ENCODE measurements at places on chromosomes 3 and 15. TPM values are rescaled to one million over a fixed set of nuclear protein-coding genes. Genes with fewer than 3 reads are reported as not detected.

GRCh38 chr3:97161169-97161568, 346.8 kb downstream of the EPHA6 start:
- no peak for DNase-seq

DNA sequence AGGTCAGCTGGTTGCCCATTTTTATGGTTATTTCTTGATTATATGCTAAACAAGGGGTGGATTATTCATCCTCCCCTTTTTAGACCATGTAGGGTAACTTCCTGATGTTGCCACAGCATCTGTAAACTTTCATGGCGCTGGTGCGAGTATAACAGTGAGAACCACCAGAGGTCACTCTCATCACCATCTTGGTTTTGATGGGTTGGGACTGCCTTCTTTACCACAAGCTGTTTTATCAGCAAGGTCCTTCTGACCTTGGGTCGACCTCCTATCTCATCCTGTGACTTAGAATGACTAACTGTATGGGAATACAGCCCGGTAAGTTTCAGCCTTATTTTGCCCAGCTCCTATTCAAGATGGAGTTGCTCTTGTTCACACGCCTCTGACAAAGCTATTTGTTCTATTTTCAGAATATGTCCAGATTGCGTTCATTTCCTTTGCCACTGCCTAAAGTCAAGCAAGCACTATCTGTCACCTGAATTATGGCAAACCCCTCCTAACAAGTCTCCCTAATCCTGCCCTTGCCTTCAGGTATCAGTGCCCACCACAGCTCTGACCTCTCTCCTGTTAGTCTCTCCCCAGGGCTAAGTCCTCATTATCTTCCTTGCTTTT, 308.5 kb downstream of the ROBO2 start:
- DNase-seq, result peak; percentile 53

The THOC7 gene
- total RNA-seq, result 47.3 TPM

DNA sequence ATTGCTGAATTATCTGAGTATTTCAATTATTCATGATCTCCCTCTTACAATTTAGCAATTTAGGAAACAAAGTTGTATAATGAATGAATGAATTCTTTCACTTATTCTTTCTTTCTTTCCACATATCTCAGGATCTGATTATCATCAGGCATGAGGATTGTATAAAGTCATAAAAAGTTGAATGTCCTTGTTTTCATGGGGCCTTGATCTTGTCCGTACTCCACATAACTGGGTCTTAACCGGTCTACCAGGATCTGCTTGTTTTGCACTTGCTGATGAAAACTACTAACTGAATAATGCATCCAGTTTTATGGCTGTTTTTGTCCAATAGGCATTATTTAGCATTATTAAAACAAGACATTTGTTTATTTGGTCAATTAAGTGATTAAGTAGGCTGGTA, 12.6 kb downstream of the C3orf85 start:
- no peak for DNase-seq

GRCh38 chr3:170240671-170241070, 18.4 kb downstream of the PRKCI start:
- no peak for DNase-seq

- no peak for DNase-seq
Measured at GRCh38 chr3:122973893-122974615, 53.5 kb downstream of the SEMA5B start.

DNA sequence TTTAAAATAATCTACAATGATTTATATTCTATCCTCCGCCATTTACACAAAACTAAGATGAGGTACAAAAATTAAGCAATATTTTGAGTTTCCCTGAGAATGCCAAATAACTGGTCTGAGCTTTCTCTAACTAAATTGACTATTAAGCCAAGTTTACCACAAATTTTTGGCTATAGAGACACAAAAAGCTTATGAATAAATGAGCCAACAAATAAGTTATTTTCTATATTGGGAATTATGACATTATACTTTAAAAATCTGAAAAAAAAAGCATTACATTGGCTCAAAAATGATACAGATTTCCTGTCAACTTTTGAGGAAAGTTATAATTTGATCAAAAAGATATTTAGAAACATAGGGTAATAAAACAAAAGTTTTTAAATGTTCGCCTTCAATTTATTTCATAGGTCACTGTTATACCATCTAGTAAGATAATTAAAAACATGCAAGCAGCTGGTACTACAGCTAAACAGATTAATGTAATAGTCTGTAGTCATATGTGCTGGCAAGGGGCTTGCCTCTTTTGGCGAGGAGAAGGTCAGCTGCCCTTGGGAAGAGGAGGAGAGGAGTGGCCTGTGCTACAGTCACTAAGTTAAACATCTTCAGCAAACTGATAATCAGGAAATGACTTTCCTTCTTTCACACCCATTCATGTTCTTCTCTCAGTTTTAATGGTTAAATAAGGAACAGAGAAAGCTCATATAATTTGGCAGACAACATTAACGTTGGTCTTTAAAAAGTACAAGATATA, 318.5 kb downstream of the TBC1D5 start:
- DNase-seq, result no peak

DNA sequence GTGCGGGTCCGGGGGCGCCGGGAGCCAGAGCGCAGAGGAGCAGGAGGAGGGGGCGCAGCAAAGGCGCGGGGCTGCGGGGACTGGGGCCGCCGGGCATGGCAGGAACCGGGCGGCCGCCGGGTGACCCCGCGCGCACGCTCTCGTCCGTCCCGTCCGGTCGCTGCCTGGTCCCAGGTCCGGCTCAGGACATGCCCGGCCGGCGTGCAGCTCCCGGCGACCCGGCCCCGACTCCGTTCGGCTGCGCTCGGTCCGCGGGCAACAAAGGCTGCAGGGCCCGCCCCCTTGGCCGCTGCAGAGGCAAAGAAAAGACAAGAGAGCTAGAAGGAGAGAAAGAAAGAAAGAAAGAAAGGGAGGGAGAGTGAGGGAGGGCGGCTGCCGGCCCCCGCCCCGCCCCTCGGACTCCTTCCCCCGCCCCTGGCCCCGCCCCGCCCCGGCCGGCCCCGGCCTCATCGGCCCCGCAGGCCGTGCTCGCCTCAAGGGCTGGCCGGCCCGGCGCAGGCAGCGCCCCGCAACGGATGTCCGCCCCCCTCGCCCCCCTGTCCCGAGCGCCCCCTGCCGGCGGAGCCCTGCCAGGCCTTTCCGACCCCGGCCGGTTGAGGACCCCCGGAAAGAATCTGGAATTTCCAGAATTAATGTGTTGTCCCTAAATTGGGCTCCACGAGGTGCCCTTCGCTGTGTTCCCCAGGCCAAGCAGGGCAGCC, at the start of gene ADAMTS7:
Gene ADAMTS7 (minus strand): TSS at position 341 of the 701 bp plus-strand sequence. CDS start 244 bp downstream, at position 97.
- peak; percentile 88 for DNase-seq

The SLC24A5 gene
- total RNA-seq, result not detected

DNA sequence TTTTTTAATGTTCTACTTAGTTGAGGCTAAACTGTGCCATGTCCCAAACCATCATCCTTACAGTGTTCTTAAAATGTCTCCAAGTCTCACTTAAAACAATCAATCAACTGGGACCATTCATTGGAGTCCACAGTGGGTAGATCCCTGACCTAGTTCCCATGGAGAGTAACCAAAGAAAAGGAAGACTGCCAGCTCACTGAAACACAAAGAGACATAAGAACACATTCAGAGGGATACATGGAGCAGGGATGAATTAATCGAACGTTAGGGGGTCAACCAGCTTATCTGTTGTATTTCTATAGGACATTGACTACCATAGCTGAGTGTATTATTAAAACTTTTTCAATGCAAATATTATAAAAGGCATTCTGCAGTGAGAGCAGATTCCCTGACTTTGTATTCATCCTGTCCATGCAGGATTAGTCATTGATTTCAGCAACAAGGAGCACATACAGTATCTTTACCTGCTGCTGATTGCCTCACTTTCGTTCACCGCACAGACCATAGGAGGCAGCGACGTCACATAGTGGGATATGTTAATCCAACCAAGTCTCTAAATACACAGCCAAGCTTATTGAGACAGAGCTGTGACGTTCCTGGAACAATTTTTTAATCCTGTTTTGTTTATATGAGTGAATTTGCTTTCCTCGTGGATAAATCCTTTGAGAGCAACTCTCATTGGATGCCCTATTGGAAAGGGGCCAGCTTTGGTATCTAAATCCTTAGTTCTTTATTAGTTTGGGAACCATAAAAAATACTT, 364.9 kb upstream of the RBMS3 start:
- peak; percentile 60 for DNase-seq

The SAMMSON gene
- total RNA-seq, result not detected

DNA sequence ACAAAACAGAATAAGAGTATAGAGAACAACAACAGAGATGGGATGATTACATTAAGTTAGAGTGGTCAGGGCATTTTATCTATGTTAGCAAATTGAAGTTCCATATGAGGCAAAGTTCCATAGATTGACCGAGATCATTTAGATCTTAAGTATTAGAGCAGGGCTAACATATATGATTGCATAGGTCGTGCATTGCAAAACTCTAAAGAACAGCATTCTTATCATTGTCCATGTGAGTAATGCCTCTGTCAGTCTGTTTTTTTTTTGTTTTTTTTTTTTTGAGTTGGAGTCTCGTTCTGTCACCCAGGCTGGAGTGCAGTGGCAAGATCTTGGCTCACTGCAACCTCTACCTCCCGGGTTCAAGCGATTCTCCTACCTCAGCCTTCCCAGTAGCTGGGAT, 341.7 kb upstream of the KCNH8 start:
- DNase-seq, result no peak

The MASP1 gene
- total RNA-seq, result 0.56 TPM

The CPN2 gene
- total RNA-seq, result not detected

GRCh38 chr15:66483131-66483566, 14.4 kb downstream of the SNAPC5 start:
- no peak for DNase-seq

The RGMA gene
- 5.7 TPM for total RNA-seq

GRCh38 chr3:69367586-69367985, 18.3 kb downstream of the FRMD4B start:
- DNase-seq, result no peak

- no peak for DNase-seq
Measured at GRCh38 chr3:5462086-5462485, 274.6 kb downstream of the EDEM1 start.

DNA sequence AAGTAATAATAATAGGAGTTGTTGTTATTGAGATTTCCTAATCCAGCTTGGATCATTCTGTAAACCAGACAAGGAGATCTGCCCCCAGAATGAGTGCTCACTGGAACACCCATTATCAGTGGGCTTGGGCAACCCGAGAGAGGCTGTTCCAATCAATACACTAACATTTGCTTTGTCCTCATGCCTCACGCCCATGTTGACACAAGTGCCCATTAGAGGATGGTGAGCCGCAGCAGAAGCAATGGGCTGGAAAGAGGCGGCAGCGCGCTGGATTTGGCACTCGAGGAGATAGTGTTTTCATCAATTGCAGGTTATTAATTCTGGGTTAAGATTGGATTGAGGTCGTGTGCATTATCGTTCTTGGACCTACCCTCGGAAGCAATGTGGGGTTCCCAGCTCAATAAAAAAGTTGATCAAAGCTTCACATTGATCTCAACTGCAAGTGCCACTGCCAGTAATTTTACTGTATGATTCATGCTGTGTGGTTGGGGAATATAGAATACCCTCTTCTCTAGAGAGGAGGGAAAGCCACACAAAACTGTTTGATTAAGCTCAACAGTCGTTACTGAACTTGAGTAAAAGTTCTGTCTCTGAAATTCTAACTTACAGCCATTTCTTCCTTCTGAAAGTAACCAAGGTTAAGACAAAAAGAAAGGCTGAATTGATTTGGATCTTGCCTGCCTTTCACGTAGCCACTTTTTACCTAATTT, 15.7 kb downstream of the LYZL4 start:
- no peak for DNase-seq

DNA sequence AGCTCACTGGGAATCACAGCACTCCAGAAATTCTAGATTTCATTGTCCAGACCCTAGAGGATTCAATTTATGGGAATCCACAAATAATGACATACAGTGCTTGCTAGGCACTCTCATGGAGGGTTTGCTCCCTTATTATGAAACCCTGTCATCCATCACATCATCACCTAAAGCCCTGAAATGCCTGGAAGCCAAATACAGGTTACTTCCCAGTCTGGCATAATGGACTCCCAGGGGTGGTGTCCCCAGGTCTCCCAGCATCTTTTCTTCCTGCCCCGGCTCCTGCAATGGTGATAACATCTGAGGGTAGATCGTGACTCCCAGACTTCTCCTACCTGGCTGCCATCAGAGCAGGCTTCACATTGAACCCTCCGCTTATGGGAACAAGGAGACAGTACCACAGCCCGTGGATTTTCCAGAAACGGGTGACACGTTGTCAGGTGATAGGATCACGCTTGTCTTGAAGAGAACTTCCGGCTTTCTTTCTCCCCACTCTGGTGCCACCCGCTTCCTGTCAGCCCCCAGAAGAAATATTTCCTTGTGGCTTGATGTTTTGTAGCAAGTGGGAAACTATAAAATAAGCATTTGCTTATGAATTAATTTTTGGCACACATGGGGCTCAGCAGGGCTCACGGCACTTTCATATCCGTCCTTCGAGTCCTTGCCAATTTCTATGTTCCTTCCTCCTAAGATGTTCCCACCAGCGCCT, 238.7 kb upstream of the BHLHE40 start:
- no peak for DNase-seq

DNA sequence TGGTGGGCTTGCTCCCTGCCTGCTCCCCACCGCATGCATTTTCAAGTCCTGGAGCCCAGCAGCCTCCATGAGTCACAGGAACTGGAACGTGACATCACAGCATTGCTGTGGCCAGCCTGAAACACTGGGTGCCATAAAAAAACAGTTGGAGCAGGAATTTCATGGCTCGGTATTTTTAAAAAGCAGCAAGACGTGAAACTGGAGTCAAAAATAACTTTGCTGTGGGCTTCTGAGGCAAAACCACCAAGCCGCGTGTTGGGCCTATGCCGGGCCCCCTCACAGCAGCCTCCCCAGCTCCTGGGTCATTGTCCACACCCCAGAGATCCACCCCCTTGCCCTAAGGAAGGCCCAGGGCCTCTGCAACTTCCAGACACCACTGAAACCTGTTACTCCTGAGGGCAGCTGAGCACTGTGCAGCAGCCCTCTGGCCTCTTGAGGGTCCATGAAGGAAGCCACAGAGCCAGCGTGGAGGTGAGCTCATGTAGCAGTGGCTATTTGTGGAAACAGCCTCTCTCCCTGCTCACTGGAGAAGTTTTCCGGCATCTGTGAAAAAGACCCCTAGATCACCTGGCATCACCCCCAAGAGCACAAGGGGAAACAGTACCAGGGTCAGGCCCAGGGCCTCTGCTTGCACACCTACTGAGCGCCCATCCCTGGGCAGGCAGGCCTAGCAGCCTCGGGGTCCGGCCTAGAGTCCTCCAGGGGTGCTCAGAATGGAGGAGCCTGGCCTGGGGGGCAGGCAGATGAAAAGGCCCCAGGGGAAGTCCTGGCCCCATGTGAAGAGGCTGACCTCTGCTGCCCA, 34.0 kb upstream of the DUSP7 start:
- DNase-seq, result no peak

- no peak for DNase-seq
Measured at GRCh38 chr3:101268141-101268540, 52.2 kb downstream of the IMPG2 start.

- DNase-seq, result no peak
Measured at GRCh38 chr3:160213191-160213590, 12.0 kb upstream of the C3orf80 start.

DNA sequence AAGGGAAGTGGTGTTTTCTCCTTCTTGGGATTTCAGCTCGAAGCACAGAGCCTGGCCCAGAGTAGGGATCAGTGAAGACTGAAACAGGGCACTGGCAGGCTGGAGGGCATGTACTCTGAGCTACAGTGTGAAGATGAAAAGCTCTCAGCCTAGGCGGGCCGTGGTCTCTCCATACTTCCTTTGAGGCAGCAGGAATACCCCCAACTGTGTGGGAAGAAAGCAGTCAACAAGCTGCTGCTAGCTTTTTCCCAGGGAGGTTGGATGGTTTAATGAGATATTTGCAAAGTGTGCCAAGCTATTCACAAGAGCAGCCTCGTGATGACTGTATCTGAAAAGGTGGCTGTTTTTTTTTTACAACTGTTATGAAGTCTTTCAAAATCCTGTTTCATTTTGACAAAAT, 47.2 kb downstream of the NMNAT3 start:
- DNase-seq, result no peak

Data from endothelial cell (in vitro differentiated cells).